ENCODE measurements at places on chromosomes 16 and 17. TPM values are rescaled to one million over a fixed set of nuclear protein-coding genes. Genes with fewer than 3 reads are reported as not detected.

KRT16 gene
- not detected for total RNA-seq

RAB37 gene
- total RNA-seq, result not detected

DNA sequence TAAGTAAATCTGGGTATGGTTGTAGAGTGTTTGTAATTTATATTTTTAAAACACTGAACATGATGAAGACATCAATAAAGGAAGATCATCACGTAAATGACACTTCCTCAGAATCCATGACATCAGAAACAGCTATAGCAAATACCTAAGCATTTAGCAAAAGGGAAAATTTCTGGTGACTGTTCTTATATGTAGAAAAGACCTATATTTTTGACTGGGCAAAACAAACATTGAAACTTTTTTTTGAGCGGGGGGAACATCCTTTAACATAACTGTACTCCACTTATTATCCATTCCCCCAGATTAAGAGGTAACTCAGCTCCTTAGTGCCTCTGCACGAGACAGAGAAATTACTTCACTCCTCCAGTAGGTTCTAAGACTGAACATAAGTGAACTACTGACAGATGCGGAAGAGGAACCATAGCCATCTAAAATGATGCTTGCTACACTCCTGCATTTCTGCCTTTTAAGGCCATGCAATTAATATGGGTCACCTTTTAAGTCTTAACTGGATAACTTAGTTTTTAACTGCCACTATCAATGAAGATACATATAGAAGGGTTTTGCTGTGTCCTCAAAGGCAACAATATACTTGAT, 9.4 kb downstream of the CRYBA1 start:
- H3K4me3 ChIP-seq, result peak overlapping the region; percentile 82
- H3K4me1 ChIP-seq, result peaks cover 94% of the 10 kb centered on the region
- peaks cover 17% of the 10 kb centered on the region for H3K36me3 ChIP-seq
- H3K27ac ChIP-seq, result peak overlapping the region; percentile 79

DNA sequence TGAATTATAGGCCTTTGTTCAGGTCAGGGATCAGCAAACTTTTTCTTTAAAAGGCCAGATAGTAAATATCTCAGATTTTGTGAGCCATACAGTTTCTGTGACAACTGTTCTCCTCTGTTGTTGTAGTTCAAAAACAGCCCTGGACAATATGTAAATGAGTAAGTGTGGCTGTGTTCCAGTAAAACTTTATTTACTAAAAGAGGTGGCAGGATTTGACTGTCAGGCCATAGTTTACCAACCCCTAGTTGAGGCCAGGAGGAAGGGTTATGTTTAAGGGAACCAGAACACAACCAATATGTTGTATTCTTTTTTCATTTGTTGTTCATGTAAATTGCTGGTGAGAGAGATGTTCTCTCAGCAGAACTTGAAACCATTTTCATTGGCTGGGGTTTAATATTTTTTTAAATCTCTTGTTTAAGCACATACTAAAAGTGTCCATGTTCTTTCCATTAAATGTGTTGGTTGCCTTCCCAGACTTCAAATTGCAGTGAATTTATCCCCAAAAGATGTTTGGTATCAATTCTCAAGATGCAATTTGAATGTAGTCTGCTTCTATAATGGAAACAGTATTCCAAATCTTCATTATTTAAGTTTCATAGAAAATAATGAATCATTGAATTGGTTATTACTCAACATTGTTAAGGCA, 260.3 kb downstream of the FTO start:
- no peak for DNase-seq
- H3K36me3 ChIP-seq, result peaks cover 4% of the 10 kb centered on the region
- no peak overlapping the region for H3K27ac ChIP-seq
- peaks cover 13% of the 10 kb centered on the region for H3K4me1 ChIP-seq
- no peaks in the 10 kb centered on the region for H3K27me3 ChIP-seq
- H3K4me3 ChIP-seq, result no peak overlapping the region

DNA sequence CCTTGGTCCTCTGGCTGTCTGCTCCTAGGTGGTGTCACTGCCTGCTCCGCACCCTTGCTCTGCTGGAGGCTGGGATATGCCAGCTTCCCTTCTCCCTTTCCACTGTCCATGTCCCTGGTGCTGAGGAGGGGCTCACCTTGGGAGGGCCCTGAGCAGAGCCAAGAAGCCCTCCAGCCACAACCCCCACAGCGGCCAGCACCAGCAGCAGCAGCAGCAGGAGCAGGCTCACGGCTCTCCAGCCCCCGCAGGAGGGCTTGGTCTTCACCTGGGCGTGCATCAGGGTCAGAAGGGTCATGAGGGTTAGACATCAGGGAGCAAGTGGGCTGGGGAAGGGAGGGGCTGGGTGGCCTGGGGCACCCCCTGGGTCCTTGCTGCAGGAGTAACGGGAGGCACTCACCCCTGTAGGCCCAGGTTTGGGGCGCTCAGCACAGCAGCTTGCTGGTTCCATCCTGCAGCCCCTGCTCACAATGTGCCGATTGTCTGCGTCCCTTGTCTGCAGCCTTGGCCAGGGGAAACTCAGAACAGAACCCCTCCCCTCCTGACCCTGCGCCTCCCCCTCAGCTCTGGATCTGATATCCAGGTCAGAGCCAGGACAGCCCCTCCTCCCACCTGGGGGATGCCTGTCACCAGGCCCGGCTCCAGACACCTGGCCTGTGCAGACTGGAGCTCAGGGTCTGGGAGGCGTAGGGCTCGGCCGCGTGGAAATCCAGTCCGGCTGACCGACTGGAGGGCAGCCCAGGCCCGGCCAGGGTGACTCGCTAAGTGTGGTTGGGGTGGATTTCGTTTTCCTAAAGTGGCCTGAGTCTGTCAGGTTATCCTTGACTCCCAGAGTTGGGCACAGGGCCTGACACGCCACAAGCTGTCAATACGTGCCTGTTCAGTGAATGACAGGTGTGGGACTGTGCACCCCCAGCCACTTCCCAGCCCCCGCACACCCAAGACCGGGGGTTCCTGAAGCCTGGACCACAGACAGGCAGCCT, at the start of gene BRICD5:
BRICD5 (minus strand) TSS at position 478 of the 980 bp plus-strand sequence; CDS start at position 448, 30 bp downstream.
- H3K36me3 ChIP-seq, result peaks cover 11% of the 10 kb centered on the region
- DNase-seq, result no peak

DNA sequence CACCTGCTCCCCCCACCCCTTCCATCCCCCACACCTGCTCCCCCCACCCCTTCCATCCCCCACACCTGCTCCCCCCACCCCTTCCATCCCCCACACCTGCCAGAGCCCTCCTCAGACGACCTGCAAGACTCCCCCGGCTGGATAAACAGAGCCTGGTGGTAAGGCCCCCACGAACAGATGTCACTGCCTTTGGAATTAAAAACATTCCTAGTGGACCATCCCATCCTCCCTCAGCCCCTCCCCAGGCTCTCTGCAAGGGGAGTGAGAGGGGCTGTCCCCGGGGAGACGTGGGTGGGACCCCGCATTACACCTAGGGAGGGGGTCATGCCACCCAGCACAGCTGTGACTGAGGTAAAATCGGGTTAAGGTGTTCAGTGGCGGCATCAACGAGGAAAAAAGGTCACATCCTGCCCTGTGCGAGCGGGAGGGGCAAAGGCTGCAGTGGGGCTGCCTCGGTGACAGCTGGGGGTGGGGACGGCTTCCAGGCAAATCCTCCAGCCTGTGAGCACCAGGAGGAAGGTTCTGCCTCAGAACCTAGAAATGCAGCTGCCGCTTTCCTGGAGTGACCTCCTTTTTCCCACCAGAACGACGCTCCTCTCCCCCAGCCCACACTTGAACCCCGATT, 38.7 kb downstream of the TIMM22 start:
- no peak for DNase-seq
- no peaks in the 10 kb centered on the region for H3K36me3 ChIP-seq

GRCh38 chr17:74295625-74296547, 21.9 kb downstream of the DNAI2 start:
- H3K4me3 ChIP-seq, result no peak overlapping the region
- no peaks in the 10 kb centered on the region for H3K27me3 ChIP-seq
- DNase-seq, result no peak
- H3K4me1 ChIP-seq, result no peaks in the 10 kb centered on the region
- H3K27ac ChIP-seq, result no peak overlapping the region

- H3K27me3 ChIP-seq, result no peaks in the 10 kb centered on the region
- no peak overlapping the region for H3K27ac ChIP-seq
- peaks cover 26% of the 10 kb centered on the region for H3K36me3 ChIP-seq
These were observed 27.4 kb downstream of the EMP2 start for GRCh38 chr16:10552998-10553491.

- peak overlapping the region; percentile 63 for H3K4me3 ChIP-seq
- DNase-seq, result peak; percentile 91
- H3K4me1 ChIP-seq, result peaks cover 38% of the 10 kb centered on the region
- H3K27ac ChIP-seq, result peak overlapping the region; percentile 95
These were observed 249.2 kb upstream of the GSE1 start for GRCh38 chr16:85363881-85364280.

GRCh38 chr17:57269598-57270255, 13.4 kb downstream of the MSI2 start:
- H3K4me3 ChIP-seq, result no peak overlapping the region
- H3K4me1 ChIP-seq, result peaks cover 16% of the 10 kb centered on the region
- peaks cover 48% of the 10 kb centered on the region for H3K36me3 ChIP-seq
- no peak overlapping the region for H3K27ac ChIP-seq

DNA sequence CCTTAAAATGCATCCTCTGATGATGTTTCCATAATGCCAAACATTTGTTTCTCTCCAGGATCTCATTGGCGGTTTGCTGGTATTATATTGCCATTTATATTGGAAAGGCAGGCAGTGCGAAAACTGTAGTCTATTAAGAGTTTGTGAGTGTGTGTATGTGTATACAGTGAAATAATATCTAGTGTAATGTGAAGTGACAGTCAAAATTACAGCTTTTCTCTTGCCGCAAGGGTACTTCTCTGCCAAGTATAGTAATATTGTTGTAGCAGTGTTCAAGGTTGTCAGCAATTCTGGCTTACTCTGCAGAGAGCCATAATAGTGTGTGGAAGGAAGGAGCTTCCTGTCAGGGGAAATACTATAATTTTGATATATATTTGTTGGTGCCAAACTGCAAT, 178.6 kb downstream of the WWOX start:
- no peak overlapping the region for H3K27ac ChIP-seq
- no peak overlapping the region for H3K4me3 ChIP-seq
- no peaks in the 10 kb centered on the region for H3K27me3 ChIP-seq

Measured in HFFc6 (cell line).